ENCODE measurements at places on chromosomes 11 and 22.

GRCh38 chr22:28917747-28918549 lies 34.6 kb downstream of the ZNRF3 start:
- H3K4me3 ChIP-seq = no peak overlapping the region
- H3K36me3 ChIP-seq = no peaks in the 10 kb centered on the region
- peak overlapping the region; percentile 78 for H3K27ac ChIP-seq
- peak; percentile 65 for DNase-seq
- no peaks in the 10 kb centered on the region for H3K27me3 ChIP-seq

- DNase-seq = no peak
- H3K4me1 ChIP-seq = no peaks in the 10 kb centered on the region
- no peak overlapping the region for H3K4me3 ChIP-seq
- no peaks in the 10 kb centered on the region for H3K27me3 ChIP-seq
- H3K36me3 ChIP-seq = no peaks in the 10 kb centered on the region
- no peak overlapping the region for H3K27ac ChIP-seq
Measured at GRCh38 chr11:69233744-69234570, 60.0 kb upstream of the MYEOV start.

DNA sequence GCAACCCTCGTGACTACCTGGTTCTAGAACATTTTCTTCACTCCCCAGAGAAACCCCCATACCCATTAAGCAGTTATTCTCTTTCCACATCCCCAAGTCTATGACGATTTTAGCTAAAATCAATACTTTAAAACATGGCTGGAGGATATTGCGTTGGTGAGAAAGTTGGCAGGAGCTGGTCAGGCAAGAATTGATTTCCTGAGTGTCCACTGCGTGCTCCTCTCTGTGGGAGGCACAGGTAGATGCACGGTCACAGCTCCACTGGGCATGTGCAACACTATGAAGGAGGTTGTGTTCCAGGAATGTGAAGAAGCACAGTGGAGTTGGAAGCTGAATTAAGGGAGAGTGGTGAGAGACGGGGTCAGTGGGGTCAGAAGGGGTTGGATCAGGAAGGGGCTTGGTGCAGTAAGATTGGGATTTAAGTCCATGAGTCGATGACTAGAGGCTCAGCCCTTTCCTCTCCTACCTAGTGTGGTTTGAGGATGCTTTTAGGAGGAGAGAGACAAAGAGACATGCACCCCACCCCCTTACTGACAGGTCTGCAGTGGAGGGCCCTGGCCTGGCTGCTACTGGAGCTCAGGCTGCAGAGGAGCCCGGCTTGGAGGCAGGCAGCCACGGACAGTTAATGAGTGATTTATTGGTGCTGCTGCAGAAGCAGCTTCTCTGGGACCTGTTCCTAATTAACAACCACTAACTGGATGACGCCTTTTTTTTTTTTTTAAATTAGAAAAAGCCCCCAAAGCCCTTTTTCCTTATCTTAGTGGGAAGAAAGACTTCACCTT lies 395.6 kb downstream of the TENM4 start:
- H3K27me3 ChIP-seq = no peaks in the 10 kb centered on the region
- peak overlapping the region; percentile 1 for H3K27ac ChIP-seq
- no peak for DNase-seq

DNA sequence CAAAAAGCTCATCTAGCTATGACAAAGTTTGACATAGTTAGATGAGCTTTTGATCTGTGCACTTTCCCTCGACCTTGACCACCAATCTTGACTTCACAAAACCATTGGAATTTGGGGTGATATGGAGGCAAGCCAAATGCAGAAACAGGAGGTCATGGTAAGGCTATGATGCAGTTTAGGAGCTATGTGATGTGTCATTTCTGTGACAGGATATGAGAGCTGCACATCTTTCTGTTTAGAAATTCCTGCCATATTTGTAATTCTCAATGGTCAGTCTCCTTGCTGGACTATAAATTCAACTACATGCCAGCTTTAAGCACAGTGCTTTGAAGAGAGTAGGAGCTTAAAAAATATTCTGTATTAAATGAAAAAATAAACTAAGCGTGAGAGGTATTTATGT lies 12.9 kb downstream of the OR51B6 start:
- H3K4me1 ChIP-seq = no peaks in the 10 kb centered on the region
- H3K27me3 ChIP-seq = no peaks in the 10 kb centered on the region
- no peak for DNase-seq
- no peak overlapping the region for H3K4me3 ChIP-seq
- H3K27ac ChIP-seq = no peak overlapping the region

- DNase-seq = no peak
- H3K27ac ChIP-seq = no peak overlapping the region
- no peaks in the 10 kb centered on the region for H3K36me3 ChIP-seq
- H3K4me3 ChIP-seq = no peak overlapping the region
Measured at GRCh38 chr11:41309716-41310115, 149.7 kb downstream of the LRRC4C start.

GRCh38 chr11:108703916-108704315 lies 39.0 kb downstream of the DDX10 start:
- no peak overlapping the region for H3K4me3 ChIP-seq

GRCh38 chr22:29083933-29084591 lies 11.2 kb downstream of the KREMEN1 start:
- peaks cover 3% of the 10 kb centered on the region for H3K4me1 ChIP-seq
- H3K27ac ChIP-seq = no peak overlapping the region
- no peaks in the 10 kb centered on the region for H3K36me3 ChIP-seq
- DNase-seq = no peak
- H3K27me3 ChIP-seq = no peaks in the 10 kb centered on the region

- no peaks in the 10 kb centered on the region for H3K4me1 ChIP-seq
- no peak overlapping the region for H3K27ac ChIP-seq
- no peak overlapping the region for H3K4me3 ChIP-seq
- peaks cover 90% of the 10 kb centered on the region for H3K36me3 ChIP-seq
- no peaks in the 10 kb centered on the region for H3K27me3 ChIP-seq
- no peak for DNase-seq
Measured at GRCh38 chr11:66653123-66653522, 14.6 kb downstream of the RBM4 start.

DNA sequence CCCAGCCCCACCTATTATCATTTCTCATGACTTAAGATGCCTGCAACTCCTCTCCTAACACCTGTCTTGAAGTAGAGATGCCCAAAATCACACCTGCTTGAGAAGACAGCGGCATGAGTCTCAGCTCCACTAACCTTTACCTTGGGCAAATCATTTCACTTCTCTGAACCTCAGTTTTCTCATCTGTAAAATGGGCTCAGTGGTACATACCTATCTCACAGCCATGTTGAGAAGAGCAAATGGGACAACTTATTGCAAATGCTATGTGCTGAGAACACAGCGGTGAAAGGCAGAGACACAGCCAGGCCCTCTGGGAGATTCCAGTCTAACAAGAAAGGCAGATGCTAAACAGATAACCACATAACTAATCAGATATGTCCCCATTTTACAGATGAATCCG lies 7.8 kb downstream of the TST start:
- DNase-seq = no peak
- H3K4me3 ChIP-seq = no peak overlapping the region
